ENCODE measurements at places on chromosomes 12 and 14.

DNA sequence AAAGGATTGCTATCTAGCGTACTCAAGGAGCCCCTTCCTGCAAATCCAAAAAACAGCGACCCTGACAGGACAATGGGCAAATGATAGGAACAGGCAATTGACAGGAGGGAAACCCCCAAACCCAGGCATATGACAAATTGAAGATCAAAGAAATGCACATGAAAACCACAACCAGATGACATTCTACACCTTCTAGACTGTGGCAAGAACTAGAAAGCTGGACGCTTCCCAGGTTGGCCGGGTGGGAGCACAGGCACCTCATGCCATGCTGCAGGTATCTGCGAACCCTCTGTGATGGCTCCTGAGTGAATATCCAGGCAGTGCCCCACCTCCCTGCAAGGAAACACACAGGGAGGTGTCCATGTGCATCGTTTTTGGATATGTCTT, 37.1 kb downstream of the CMKLR1 start:
- no peak for DNase-seq

DNA sequence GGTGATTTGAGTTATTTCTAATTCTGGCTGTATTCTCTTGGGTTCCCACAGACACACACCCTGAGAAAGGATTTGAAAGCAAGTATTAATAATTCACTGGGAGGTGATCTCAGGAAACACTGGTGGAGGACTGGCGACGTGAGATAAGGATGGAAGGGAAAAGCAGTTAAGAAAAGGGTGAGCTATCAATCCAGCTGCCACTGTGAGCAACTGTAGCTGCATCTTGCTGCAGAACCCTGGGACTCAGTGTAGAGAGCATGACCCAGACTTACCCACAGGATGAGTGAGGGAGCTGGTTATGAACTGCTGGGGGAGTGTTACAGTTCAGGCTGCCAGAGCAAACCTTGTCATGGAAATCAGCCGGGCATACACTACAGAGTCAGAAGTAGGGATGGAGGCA, 71.9 kb downstream of the RESF1 start:
- DNase-seq = no peak

DNA sequence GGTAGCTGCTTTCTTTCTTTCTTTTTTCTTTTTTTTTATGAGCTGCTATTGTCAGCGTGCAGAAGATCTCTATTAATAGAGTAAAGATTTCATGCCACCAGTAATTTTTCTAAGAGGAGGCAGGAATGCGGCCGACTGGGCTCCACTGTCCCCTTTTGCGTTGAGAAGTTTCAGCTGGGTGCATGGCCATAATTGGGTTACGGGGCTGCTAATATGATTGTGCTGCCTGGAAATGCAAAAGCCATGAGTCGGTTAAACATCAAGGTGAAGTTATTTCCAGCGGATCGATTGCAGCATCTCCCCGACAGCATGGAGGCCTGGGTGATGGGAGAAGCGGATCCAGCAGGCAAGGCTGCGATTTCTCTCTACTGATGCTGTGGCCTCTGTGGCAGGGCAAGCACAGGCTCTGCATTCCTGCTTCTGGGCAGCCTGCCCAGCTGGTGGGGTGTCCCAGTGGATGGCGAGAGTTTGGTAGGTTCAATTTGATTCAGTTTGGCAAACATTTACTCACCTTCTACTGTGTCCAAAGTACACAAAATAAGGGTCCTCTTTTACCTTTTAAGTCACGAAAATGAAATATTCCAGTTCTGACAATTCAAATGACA, 54.4 kb upstream of the PRMT8 start:
- no peak for DNase-seq

DNA sequence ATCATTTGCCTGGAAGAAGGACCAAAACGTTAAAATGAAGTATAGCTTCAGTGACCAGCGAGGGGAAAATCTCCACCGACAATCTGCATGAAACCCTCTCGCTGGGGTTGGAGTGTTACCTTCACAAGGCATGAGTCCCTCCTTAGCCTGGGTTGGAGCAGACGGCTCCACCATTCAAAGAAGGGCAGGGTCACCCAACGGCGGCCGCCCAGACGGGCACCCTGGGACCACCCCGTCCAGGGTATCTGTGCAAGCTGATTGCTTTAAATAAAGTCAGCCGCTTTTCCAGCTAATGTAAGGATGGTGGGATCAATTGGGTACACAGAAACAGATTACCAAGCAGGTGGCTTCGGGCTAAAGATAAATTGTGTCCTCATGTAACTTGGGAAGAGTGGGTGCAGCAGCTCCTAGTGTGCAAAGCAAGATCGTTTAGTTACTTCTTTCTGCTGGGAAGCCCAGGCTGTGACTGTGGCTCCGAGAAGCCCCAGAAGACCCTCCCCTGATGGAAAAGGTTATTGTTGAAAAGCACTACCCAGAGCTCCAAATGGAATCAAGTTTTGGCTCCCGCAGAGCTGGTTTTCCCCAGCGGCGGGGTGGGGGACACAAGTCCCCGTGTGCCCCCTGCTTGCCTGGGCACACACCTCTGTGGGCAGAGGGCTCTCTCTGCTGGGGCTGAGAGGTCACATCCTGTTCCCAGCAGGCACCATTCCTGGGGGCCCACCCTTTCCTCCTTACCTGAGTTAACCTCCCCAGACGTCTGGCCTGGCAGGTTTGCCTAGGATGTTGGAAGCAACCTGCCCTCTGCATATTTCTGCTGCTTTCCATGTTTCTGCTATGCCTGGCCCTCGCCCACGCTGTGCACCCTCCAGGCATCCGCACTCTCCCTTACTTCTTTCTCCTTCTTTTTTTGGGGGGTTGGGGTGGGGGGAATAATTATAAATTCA, 318.6 kb upstream of the DIO3 start:
- DNase-seq = no peak

- DNase-seq = no peak
Measured at GRCh38 chr12:1591034-1591433, 3.3 kb downstream of the FBXL14 start.

DNA sequence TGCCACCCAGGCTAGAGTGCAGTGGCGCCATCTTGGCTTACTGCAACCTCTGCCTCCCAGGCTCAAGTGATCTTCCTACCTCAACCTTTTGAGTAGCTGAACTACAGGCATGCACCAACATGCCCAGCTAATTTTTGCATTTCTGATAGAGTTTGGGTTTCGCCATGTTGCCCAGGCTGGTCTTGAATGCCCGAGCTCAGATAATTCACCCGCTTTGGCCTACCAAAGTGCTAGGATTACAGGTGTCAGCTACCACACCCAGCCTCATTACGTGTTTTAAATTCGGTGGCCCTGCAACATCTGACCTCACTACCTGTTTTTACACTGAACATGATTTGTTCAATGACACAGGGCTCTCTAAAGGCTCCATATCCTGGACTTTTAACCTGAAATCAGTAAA, 22.9 kb upstream of the RDH16 start:
- no peak for DNase-seq

- DNase-seq = no peak
Measured at GRCh38 chr12:98591209-98591608, 2.3 kb upstream of the SLC25A3 start.

DNA sequence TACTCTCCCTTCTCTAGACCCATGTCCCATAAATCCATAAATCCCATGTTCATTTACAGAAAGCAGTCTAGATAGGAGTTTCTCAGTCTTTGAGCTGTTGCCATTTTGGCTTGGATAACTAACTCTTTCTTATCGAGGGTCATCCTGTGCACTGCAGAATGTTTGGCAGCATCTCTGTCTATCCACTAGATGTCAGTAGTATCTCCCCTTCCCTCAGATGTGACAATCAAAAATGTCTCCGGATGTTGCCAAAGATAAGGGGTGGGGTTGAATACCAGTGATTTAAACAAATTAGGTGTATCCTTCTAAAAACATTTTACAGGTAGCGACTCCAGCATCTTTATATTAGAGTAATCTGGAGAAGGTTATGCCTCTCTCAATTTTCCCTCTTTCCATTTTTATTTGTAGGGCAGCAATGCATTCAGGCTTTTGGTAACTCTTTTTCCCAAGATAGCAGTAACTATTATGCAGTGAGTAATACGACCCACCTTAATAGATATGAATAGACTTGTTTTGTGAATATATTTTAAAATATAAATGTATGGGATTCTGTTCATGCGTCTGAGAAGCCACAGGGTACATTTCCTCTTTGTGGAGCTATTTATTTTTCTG, 100.7 kb downstream of the LRRK2 start:
- DNase-seq = no peak

- no peak for DNase-seq
Measured at GRCh38 chr12:88450136-88450535, 130.1 kb downstream of the KITLG start.

DNA sequence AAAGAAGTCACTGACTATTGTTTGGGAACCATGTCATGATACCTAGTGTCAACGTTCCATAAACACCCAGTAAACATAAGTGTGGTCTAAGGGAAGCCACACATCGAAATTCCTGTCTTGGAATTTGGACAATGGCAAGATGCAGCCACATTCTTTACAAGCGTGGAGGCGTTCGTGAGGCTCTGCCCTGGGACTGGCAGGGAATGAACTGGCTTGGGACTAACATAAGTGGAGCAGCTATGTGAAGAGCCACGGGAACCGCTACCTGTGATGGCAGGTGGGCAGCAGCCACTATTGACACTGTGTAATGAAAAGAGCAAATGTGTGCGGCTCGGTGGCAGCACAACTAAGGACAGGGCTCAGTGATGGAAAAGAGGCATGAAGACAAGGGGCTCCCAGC, 10.0 kb upstream of the NRIP2 start:
- no peak for DNase-seq

- no peak for DNase-seq
Measured at GRCh38 chr12:6830999-6831398, 2.8 kb downstream of the P3H3 start.

- DNase-seq = no peak
Measured at GRCh38 chr12:47052274-47052673, 27.1 kb upstream of the PCED1B start.

GRCh38 chr12:75666126-75666938, 154.9 kb upstream of the KRR1 start:
- no peak for DNase-seq

- no peak for DNase-seq
Measured at GRCh38 chr14:30355431-30355913, 203.5 kb upstream of the G2E3 start.

GRCh38 chr14:66842911-66843512, 335.1 kb downstream of the GPHN start:
- no peak for DNase-seq

DNA sequence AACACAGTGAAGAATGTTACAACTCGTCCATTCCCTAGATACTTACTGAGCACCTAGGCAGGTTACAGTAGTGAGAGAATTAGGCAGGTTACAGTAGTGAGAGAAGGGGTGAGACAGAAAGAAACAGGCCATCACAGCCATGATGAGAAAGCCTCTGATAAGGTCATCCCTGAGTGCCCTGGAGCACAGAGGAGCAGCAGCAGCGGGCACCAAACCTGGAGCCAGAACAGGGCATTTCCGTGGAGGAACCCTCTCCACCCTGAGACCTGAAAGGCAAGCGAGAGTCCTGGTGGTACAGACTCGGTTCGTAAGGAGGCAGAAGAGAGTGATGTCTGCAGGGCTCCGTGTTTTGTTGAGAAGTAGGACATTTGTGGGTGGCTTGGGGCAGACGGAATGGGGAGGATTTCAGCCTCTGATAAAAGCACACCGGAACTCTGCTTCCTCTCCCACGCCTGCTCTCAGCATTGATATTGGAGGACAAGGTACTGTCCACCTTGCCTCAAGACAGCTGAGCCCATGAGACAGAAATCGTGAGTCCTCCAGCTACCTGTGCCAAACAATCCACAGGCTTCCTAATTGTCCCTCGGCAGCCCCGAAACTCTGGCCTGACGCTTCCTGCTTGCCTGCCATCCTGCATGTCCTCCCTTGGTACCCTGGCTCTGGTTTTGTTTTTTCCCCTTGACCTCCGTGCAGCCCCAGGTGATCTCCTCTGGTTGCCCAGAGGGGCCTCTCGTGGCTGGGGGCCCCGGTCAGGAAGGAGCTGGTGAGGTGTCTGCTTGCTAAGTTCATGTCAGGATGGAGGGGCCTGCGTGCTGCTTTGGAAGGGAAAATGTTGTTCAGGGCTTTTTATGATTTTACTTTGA, 136.1 kb downstream of the GCH1 start:
- DNase-seq = no peak

DNA sequence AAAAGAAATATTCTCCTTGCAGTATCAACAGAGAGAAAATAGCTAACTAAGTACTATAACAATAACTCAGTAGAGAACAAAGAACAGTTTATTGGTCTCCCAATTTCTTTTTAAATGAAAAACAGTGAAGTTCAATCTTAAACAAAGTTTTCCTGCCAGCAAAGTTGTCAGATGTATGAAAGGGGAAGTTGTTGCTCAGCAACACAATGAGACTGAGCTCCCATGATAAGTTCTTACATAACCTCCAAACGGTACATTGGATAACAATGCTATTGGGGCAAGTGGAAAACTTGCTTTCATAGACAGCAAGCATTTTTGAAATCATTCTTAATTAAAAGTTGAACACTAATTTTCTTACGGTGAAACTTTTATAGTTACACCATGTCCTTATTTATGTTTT, 94.9 kb downstream of the ALG10B start:
- no peak for DNase-seq

DNA sequence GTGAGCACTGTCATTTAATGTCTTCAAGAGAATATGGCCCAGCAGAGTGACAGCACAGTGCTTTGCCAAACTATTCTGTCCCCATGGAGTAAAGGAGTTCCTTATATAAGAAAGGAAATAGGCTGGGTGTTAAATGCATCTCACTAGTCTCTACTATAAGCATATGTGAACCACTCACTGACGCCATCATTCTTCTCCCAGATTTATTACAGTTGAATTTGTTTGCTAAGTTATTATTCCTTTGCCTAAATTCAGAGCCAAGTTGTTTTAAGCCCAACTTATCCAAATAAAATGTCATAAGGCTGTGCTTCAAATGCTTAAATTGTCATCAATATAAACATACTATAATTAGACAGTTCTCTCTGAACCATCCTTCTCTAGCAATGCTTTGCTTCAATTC, 151.6 kb downstream of the KCNA5 start:
- no peak for DNase-seq

GRCh38 chr12:14473707-14474287, 93.9 kb downstream of the PLBD1 start:
- DNase-seq = no peak

DNA sequence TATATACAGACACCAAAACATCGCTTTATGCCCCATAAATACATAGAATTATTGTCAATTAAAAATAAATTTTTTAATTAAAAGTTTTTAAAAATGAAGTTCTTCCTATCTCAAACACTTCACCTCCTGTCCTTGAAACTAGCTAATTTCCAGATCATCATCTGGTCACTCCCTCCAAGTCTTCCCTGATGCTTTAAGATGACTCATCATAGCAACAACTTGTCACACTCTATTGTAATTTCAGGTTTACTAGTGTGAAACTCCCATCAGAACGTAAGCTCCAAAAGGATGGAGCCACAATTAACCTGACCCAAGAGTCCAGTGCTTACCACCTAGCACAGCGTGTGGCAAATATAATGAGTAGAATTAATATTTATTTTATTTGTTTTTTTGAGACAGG, 16.3 kb downstream of the GXYLT1 start:
- DNase-seq = no peak

- DNase-seq = no peak
Measured at GRCh38 chr12:12608557-12608957, 3.1 kb upstream of the CREBL2 start.

DNA sequence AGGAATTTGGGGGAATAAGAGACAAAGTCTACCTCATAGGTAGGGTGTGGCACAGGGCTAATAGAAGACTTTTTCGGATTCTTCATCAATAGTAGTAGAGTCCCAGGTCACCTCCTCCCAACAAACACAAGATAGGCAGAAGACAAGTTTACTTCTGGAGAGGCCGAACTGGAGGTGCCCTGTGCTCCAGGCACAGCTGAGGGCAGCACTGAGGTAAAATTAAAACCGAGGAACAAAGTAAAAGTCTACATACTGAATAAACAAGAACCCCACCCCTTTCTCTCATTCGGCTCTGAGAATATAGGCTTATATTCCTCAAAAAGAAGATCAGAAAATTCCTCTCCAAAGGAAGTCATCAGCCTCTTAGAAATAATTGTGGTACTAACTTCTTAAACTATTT, 161.5 kb downstream of the SEC23A start:
- DNase-seq = no peak
